ENCODE measurements at places on chromosomes 4 and X. TPM values are rescaled to one million over a fixed set of nuclear protein-coding genes. Genes with fewer than 3 reads are reported as not detected.

Gene PWWP3B
- not detected for total RNA-seq

Gene SYN1
- total RNA-seq, result 0.29 TPM

Gene PFKFB1
- total RNA-seq, result 0.24 TPM

Gene ART3
- total RNA-seq, result not detected

Gene SHISA3
- total RNA-seq, result 0.14 TPM

GRCh38 chrX:23811656-23812055 lies 28.7 kb downstream of the SAT1 start:
- peaks cover 3% of the 10 kb centered on the region for H3K4me1 ChIP-seq
- no peak overlapping the region for H3K4me3 ChIP-seq
- no peaks in the 10 kb centered on the region for H3K36me3 ChIP-seq

GRCh38 chrX:133417364-133417763 lies 2.1 kb upstream of the GPC4 start:
- H3K27ac ChIP-seq, result no peak overlapping the region
- H3K4me1 ChIP-seq, result no peaks in the 10 kb centered on the region
- H3K27me3 ChIP-seq, result peaks cover 47% of the 10 kb centered on the region
- no peaks in the 10 kb centered on the region for H3K36me3 ChIP-seq
- DNase-seq, result no peak

GRCh38 chr4:135833529-135833928 lies 1631.9 kb upstream of the PABPC4L start:
- H3K4me1 ChIP-seq, result no peaks in the 10 kb centered on the region
- no peak for DNase-seq
- H3K27ac ChIP-seq, result no peak overlapping the region
- H3K36me3 ChIP-seq, result no peaks in the 10 kb centered on the region
- H3K4me3 ChIP-seq, result no peak overlapping the region

- H3K27me3 ChIP-seq, result peaks cover 7% of the 10 kb centered on the region
- H3K4me3 ChIP-seq, result no peak overlapping the region
- DNase-seq, result no peak
Measured at GRCh38 chr4:16034010-16034748, 49.6 kb downstream of the PROM1 start.

DNA sequence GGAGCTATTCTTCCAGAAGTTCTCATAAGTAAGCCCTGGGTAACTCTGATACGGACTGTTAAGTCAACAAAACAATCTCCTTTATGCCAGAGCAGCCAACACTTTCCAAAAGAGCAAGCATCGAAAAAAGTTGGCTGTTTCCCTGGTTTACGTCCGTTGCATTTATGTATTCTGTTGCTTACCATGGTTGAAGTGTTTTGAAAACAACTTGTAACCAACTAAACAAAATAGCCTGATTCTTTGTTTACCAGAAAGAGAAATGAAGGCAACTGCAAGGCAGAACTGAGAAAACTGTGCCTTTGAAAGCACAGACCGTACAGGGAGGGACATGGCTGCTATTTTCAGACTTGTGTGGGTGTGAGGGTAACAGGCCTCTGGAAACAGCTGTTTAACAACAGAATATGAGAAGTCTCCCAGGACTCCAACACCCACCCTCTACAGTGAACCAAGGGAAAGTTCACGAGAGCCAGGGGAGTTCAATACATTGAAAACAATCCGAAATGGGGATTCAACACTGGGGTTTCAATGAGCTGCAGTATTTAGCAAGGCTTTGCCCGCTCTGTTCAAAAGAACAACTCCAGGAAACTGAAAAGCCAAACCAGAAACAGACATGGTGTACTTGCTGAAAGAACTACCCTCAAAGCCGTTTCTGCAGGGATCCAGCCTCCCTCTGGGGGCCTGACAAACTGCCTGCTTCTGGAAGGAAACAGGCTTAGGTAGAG lies 95.8 kb upstream of the EGFL6 start:
- peak overlapping the region; percentile 97 for H3K27ac ChIP-seq
- peaks cover 26% of the 10 kb centered on the region for H3K4me1 ChIP-seq
- no peaks in the 10 kb centered on the region for H3K27me3 ChIP-seq
- DNase-seq, result no peak

- H3K4me3 ChIP-seq, result no peak overlapping the region
- no peaks in the 10 kb centered on the region for H3K27me3 ChIP-seq
- no peaks in the 10 kb centered on the region for H3K4me1 ChIP-seq
- no peaks in the 10 kb centered on the region for H3K36me3 ChIP-seq
- no peak overlapping the region for H3K27ac ChIP-seq
Measured at GRCh38 chr4:16496501-16496900, 270.2 kb upstream of the TAPT1 start.

DNA sequence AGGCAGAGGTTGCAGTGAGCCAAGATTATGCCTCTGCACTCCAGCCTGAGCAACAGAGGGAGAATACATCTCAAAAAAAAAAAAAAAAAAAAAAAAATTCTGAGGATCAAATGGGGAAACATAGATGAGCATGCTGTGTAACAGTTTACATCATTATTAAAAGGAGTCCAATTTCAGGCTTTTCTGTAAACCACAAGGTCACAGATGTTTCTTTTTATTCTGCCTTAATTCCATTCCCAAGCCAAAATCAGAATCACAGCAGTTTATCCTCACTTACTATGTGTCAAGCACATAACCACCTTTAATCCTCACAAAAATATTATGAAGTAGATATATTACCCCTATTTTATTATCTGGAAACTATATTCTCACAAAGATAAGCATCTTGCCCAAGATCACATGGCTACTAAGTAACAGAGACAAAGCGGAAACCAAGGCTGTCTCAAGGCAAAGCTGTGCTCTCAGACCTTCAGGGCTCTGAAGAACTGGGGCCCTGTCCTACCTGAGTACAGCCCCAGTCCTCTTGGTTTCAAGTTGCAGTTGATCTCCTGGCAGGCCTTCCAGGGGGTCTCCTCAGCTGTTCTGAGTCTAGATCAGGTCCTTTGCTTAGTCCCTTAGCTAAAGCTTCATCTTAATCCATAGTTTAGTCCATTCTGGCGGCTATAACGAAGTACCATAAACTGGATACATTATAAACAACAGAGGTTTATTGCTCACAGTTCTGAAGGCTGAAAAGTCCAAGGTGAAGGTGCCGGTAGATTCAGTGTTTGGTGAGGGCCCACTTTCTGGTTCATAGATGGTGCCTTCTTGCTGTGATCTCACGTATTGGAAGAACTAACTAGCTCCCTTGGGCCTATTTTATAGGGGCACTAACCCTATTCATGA lies 141.3 kb downstream of the PALLD start:
- H3K27ac ChIP-seq, result no peak overlapping the region
- H3K4me1 ChIP-seq, result peaks cover 4% of the 10 kb centered on the region
- H3K27me3 ChIP-seq, result peaks cover 36% of the 10 kb centered on the region

DNA sequence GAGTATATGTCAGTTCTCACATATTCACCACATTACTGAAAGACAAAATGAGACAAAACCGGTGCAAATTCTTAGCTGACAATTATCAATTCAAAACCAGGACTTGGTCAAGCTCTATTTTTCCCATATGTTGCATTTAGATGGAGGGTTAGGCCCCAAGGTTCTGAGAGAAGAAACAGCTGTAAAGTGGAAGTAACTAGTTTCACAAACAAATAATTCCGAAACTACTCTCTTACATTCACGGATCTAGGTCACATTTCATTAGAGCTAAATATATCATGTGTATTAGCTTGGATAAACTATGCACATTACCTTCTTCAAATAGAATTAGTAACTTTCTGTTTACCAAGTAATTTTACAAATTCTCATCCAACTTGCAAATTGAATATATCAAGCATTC lies 3.7 kb upstream of the GABRA2 start:
- no peak for DNase-seq
- H3K4me3 ChIP-seq, result no peak overlapping the region
- H3K27me3 ChIP-seq, result peaks cover 22% of the 10 kb centered on the region
- peaks cover 14% of the 10 kb centered on the region for H3K36me3 ChIP-seq
